ENCODE measurements at places on chromosomes 5 and 9.
A peak's percentile ranks its signal among the peaks of the same experiment; 100 is the strongest.

DNA sequence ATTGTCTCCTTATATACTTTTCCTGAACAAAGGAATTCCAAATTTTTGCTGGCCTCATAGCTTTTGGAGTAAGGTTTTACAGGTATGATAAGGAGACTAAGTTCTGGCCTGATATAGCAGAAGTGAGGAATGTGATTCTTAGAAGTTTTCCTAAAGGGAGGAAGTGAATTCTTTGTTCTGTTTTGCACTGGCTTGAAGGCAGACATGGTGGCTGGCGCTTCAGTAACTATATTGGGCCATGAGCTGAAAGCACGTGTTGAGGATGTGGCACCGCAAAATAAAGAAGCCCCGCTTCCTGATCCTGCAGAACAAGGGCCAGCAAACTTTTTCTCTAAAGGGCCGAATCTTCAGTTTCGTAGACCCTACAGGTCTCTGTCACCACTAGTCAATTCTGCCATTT, 224.2 kb downstream of the SNX18 start:
- DNase-seq = no peak

- DNase-seq = no peak
Measured at GRCh38 chr5:96120120-96120519, 158.5 kb upstream of the ELL2 start.

GRCh38 chr5:146334074-146334533, 4.5 kb upstream of the POU4F3 start:
- DNase-seq = no peak

DNA sequence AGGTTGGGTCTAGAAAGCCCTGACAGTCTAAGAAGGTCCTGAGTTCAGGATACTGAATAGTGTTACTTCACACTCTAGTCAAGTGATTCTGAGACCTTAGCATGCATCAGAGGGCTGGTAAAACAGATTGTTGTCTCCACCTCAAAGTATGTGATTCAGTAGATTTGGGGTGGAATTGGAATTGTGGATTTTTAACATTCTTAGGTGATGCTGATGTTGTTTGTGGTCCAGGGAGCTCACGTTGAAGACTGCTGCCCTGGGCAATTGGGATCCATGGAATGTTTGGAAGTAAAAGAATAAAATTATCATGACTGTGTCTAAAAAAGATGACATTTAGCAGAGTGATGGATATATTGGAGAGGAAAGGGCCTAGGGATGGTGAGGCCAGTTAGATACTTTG, 75.6 kb downstream of the VCAN start:
- no peak for DNase-seq

- no peak for DNase-seq
Measured at GRCh38 chr9:126707083-126707482, 93.4 kb downstream of the LMX1B start.

DNA sequence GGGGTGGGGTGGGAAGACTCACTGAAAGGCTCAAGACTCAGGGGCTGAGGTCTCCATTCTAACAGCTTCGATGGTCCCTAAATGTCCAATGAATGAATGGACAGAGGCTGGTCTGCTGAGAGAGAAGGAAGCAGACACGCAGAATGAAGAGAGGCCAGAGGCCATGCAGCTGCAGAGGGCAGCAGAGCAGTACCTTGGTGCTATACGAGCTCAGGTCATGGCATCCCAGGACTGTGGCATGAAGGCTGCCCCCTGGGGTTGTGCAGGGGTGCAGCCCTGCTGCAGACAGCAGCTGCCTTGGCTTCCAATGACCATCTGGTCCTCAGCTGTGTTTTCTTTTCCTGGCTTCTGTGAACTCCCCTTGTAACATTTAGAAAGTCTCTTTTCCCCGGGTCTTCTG, 15.2 kb upstream of the CORO2A start:
- DNase-seq = no peak

DNA sequence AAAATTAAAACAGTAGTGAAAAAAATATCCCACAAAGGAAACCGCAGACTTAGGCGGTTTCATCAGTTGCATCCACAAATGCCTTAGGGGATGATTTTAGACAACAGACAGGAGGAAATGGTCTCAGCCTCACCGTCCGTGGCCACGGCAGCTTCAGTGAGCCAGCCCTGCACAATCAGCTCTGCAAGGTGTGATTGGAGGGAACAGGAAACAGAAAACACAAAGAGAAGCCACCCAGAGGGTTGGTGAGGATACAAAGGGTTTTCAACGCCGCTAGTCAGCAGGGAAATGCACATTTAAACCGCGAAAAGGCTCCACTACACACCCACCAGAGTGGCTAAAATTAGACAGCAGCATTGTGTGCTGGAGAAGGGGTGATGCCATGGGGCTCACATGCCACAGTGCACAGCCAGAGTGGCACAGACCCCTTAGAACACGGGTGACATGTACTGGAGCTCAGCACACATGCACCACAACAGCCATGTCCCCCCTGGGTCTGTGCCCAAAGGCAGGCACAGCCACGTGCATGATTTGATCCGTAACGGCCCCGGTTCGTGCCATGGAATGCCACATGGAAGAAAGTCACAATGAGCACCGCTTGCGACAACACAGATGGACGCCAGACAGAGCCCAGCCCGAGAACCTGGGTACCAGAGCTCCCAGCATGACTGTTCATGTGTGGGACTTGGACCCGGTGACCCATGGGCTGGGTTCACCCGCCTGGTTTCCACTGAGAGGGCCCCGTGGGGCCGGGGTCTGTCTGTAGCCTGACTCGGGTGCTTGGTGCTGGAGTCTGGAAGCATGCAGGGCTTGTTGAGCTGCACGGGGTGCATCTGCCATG, 18.3 kb upstream of the TERT start:
- peak; percentile 72 for DNase-seq
